Activated CD8-positive, alpha-beta T cell treated with anti-CD3 and anti-CD28 coated beads for 36 hours (primary cell): ENCODE measurements at places on chromosomes 2 and 18.
A peak's percentile ranks its signal among the peaks of the same experiment; 100 is the strongest.

GRCh38 chr18:76985156-76985950 lies 147.2 kb downstream of the MBP start:
- DNase-seq: no peak

GRCh38 chr2:241818943-241819270 lies 9.9 kb downstream of the NEU4 start:
- DNase-seq: no peak

DNA sequence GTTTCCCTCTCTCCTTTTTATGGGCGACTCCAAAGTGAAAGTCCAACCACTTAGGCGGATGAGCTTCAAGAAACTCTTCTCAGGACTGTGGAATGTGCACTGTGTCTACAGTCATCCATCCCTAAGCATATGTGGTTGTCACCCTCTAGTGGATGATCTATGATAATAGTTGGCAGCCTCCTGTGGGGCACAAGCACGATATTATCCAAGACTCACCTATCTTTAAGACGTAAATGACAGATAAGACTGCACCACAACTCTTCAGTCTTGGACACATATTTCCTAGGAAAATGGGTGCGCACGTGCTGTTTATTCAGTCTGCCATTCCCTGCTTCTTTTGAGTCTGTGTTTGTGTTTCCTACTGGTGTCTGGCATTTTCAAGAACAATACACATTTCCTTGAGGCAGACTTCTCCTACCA lies 145.5 kb upstream of the CTAGE1 start:
- DNase-seq: peak; percentile 21

DNA sequence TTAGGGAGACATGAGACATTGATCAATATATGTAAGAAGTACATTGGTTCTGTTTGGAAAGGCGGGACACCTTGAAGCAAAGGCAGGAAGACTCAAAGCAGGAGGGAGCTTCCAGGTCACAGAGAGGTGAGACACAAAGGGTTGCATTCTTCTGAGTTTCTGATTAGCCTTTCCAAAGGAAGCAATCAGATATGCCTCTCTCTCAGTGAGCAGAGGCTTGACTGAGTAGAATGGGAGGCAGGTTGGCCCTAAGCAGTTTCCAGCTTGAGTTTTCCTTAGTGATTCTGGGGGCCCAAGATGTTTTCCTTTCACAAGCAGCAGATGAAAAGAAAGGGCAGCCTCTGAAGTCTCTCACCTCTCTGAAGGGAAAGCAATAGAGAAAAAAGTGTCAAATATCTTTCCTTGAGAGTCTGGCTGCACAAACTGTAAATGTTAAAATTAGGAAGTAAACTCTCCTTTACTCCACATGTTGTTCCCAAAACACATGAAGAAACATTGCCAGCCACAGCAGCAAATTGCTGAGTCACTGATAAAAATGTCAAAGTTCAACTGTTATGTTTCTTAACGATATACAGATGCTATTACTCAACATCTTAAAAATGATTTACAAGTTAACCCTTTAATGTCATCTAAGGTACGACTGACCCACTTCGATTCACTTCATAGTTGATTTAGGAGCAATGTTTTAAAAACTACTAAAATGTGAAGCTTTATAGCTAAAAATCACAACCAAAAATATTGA lies 40.3 kb downstream of the CYB5A start:
- no peak for DNase-seq

DNA sequence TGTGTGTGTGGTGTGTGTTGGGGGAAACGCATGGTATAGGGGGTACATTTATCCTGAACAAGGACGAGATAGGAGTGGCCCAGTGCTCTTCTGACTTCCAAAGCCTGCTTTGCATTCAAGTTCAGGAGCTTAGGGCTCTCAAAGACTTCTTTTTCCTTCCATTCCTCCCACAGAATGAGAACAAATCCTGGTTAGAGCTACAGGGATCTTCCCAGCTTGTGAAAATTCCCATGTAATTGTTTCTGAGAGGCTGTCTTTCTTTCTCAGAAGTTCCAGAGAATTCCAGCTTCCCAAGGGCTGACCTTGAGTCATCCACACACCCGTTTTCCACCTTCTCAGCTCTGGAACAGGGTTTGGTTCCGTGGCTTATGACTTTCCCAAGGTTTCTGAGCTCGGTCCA lies 38.9 kb downstream of the FASTKD2 start:
- no peak for DNase-seq

- no peak for DNase-seq
Measured at GRCh38 chr2:186181625-186182024, 304.4 kb upstream of the ZC3H15 start.

- DNase-seq: peak; percentile 33
Measured at GRCh38 chr2:85694052-85695025, at the start of gene GNLY. TSS of gene GNLY (plus strand) at chr2:85694358. CDS start at chr2:85694419, 61 bp downstream.

GRCh38 chr2:149000158-149000938 lies 38.2 kb upstream of the LYPD6B start:
- DNase-seq: no peak

DNA sequence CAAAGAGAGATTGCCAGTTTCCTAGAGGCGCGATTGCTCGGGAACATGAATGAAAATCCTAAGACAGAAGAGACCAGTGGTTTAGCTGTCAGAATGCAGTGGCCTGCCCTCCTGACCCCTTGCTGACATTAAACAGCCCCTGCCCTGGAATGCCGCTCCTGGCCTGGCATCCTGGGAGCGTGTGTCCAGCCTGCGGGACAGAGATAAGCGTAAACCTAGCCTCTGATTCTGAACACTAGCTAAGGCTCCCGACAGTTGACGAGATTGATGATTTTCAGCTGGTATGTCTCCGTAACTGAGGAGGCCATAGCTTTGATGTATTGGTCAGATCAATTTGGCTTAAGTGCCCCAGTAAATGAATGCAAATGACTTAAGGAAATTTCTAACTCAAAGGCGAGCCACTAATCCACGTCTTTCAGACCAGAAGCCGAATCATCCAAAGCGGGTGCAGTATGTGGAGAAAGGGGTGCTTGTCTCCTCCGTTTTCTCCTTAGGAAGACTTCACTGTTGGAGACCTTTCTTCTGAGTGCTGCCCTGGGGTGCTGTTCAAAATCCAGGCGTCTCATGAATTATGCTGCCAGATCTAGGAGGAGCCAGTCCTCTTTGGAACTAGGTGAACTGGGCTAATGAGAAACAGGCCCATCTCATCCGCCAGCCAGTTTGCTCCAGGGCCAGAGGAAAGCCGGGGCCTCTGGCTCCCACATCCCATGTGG lies 142.5 kb upstream of the L3MBTL4 start:
- no peak for DNase-seq

- no peak for DNase-seq
Measured at GRCh38 chr2:36203366-36203765, 152.2 kb upstream of the CRIM1 start.

- DNase-seq: no peak
Measured at GRCh38 chr2:150271952-150272802, 215.3 kb downstream of the RND3 start.

GRCh38 chr2:169131587-169132512 lies 62.5 kb downstream of the DHRS9 start:
- no peak for DNase-seq

DNA sequence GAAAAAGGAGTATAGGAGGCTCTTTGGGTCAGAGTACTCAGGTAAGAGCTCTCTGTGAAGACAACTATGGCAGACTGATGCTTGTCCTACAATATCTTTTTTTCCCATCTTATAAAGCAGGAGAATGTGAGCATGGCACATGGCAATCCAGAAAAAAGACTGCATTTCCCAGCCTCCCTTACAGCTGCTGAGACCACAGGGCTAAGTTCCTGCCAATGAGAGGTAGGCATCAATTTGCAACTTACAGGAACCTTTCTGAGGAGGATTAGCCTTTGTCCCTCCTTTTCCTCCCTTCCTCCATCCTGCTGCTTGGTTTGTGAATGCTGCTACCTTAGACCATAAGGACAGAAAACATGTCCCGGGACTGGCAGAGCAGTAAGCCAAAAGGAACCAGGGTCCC lies 37.8 kb upstream of the ST8SIA5 start:
- no peak for DNase-seq

DNA sequence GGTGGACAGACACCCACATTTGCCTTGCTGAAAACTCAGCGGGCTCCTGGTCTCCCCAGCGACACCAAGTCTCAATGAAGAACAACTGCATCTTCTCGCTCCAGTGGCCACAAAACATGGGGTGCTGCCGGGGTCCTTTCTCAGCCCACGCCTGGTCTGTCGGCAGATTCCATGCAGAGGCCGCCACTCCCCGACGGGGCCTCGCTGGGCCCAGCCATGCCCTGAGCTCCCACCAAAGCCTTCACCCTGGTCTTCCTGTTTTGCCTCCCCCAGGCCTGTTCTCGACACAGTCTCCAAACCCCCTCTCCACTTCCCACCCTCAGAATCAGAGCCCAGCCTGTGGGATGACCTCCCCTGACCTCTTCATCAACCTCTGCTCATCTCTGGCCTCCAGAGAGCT lies 31.2 kb downstream of the DIPK1C start:
- DNase-seq: no peak

DNA sequence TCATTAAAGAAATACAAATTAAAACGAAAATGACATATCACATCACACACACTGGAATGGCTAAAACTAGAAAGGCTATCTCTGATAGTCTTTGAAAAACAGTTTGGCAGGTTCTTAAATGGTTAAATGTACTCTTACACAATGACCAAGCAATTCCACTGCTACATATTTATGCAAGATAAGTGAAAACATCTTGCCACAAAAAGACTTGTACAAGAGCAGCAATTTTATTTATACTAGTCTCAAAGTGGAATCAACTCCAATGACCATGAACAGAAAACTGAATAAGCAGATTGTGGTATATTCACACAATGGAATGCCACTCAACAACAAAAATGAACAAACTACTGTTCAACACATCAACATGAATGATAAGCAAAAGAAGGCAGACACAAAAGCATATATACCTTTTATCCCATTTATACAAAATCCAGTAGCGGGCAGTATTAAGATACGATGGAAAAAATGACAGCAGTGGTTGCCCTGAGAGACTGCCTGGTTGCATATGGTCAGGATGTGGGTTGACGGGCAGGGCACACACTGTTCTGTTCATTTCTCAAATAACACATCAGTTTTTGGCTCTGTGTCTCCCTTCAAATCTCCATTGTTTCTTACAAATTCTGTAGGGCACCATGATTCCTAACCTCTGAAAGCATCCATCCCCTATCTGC lies 25.4 kb downstream of the SP100 start:
- peak; percentile 82 for DNase-seq

DNA sequence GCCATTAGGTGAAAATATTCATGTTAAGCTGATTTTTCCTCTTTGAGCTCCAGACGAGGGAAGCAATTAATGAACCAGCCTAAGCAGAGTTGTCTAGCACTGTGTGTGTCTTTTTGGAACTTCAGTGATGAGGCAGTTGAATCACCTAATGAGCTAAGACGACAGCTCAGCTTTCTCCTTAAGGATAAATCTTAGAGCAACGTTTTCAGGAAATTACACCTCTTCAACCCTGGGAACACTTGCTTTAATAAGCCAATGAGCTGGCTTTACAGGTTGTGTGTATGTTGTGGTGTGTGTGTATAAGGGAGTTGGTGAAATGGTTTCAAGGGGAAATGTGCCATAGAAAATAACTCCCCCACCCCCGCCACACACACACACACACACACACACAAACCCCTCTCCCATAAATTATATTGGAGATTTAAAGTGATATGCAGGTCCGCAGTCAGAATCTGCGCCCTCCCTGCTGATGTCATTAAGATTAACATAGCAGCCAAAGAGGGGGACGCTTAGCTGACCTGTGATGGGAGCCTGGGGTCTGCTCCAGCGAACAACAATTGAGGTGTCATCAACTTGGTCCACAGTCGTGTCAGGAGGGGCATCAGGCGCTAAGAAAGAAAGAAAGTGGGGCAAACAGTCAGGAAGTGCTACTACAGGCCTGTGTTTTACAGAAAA lies 28.1 kb downstream of the FN1 start:
- DNase-seq: no peak

GRCh38 chr2:95069465-95069864 lies 44.0 kb downstream of the MAL start:
- DNase-seq: no peak

DNA sequence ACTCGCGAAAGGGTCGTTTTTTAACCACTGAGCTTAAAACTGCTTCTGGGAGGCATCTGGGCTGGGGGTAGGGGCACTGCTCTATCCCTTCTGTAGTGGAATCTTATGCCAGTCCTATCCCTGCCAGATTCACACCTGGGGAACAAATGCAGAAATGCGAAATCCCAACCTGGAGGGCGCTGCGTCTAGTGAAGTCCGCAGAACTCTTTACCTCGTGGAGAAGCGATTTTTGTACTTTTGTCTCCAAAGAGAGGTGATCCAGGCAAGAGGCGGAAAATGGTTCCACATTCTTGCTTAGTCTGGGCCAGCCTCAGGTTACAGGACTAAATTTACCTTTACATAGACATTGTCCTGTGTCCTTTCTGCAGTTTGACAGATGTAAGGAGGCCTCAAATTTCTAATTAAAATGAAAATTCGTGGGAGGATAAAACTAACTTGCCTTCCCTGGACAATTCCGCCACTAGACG lies 10.4 kb downstream of the TBR1 start:
- DNase-seq: no peak

- no peak for DNase-seq
Measured at GRCh38 chr2:14261771-14262170, 370.7 kb upstream of the LRATD1 start.

DNA sequence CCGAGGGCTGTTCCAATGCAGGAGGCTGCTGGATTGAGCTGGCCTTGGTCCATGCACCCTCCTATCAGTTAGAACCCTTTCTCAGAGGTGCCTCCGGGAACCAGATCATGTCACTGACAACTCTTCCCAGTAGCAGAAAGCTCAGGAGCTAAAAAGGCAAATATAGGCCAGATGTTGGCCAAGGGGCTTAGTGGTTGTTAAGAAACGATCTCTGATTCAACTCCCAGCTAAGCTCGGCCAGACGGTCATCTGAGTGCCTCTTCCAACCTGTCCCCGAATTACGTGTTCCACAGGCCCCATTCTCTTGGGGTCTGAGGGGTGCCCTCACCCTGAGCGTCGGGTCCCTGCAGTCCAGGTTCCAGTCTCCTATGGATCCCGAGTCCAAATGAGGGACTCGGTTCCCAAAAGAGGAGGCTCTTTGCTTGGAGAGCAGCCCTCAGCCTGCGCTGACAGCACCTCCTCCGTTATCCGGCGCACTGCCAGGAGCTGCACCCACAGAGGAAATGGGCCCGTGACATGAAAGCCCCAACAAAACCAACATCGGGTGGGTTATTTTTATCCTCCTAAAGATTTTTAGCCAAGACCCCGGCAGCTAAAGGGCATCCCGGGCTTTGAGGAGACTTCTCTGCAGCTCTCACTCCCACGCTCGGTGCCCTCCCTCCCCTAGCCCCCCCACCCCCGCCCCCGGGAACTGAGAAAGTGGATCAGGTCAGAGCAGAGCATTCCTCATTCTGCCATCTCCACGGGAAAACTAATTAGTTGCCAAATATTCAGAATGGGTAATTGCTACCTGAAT lies 106.6 kb upstream of the ID2 start:
- DNase-seq: peak; percentile 78
